ENCODE measurements at places on chromosomes 3 and 15.

- no peak for DNase-seq
These were observed 17.5 kb upstream of the PPIB start for GRCh38 chr15:64180235-64180824.

GRCh38 chr3:12833222-12834161 is 7.9 kb downstream of the RPL32 start:
- DNase-seq = no peak

- no peak for DNase-seq
These were observed 30.1 kb downstream of the FBLN2 start for GRCh38 chr3:13579063-13579462.

GRCh38 chr15:89184357-89184756 is 37.0 kb downstream of the RLBP1 start:
- DNase-seq = no peak

DNA sequence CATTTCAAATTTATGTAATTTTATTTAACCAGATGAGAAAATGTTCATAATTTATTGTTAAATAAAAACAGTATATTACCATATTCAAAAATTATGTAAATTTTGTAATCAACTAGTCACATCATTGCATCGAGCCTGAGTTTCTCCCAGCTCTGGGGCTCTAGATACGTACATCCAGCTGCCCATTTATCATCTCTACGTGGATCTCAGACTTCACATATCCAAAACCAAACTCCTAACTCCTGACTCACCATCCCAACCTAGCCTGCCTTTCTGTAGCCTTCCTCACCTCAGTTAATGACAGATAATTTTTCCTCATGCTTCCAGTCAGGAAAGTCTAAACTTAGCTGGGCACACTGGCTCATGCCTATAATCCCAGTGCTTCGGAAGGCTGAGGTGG is 194.8 kb downstream of the SSR3 start:
- DNase-seq = no peak

GRCh38 chr3:114060906-114061655 is 4.5 kb downstream of the QTRT2 start:
- no peak for DNase-seq

GRCh38 chr3:97187771-97188170 is 373.4 kb downstream of the EPHA6 start:
- DNase-seq = no peak

GRCh38 chr3:44996556-44996969 is 20.5 kb downstream of the EXOSC7 start:
- no peak for DNase-seq

DNA sequence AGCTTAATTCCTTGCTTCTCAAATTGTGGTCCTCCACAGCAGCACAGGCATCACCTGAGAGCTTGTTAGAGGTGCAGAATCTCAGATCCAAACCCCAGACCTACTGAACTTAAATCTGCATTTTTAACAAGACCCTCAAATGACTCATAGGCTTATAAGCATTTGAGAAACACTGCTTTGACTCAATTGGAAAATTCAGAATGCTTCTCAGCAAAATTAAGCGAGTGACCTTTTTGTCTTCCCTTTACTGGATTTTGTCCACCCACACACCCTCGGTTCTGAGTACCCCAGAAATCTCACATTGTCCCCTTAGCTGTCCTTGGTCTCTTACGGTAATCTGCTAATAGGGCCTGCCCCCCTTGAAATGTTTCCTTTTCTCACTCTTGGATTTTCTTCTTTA is 17.9 kb downstream of the CD80 start:
- no peak for DNase-seq

DNA sequence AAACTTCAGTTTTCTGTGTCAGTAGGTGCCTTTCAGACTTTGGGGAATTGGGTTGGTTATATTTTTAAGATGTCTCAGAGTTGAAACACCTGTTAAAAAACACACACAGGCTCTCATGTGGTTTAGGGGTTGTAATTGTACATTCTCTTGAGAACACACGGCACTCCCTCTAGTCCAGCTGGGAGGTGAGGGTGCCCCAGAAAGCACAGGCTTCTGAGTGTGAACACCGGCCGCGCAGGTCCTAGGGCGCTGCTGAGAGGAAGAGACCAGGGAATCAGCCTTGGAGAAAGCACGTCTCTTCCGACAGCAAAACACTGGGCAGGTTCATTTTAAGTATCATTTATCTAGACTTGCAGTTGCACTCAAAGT is 68.0 kb upstream of the RPL35A start:
- DNase-seq = no peak

DNA sequence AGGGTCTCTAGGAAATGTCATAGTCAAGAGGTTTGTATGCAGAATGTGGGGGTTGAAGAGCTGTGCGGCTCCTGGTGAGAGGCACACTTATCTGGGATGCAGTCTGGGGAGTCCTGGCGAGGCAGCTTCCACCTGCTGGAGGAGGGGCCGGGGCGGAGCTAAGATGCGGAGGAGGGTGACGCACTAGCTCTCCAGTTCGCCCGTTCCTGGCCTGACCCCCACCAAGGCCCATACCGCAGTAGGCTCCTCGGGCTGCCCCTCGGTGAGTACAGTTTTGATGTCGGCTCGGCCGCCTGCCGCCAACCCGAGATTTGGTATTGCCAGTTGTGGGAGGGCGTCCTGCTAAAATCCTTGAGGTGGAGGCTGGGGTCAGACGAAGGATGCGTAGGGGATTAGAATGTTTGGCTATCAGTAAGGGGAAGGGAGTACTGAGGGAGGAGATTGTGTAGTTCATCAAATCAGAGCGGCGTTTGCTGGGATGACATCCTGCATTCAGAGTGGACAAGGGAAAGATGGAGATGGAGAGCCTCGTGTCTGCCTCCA is at the start of gene SCG5:
TSS of gene SCG5 (plus strand) at position 194 of the 543 bp plus-strand sequence. CDS start 1,883 bp downstream, outside the sequence.
- no peak for DNase-seq

DNA sequence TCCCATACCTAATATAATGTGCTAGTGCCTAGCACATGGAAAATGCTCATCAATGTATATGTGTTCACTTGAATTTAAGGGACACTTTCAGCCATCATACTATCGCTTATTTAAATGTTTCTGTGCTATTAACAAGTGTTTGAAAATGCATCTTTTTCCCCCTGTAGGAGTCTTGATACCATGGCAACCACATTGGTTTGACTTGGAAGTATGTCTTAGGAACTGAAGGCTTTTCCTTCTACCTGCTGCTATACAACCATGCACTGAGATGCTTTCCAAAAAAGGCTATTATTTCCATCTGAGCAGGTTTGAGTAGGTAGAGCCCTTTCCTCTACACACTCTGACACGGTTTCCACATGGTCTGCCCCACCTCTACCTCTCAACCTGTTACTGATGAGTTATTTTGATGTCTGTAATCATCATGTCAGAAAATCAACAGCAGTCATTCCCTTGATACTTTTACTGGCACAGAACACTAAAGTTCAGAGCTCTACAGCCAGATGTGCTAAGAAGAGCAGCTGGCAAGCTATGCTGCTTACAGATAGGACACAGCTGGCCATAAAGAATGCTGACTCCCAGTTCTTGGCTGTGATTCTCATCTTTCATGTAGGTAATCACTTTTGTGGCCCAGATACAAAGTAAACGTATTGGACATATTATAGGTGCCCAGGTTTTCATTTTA is 59.3 kb downstream of the RYR3 start:
- DNase-seq = no peak

DNA sequence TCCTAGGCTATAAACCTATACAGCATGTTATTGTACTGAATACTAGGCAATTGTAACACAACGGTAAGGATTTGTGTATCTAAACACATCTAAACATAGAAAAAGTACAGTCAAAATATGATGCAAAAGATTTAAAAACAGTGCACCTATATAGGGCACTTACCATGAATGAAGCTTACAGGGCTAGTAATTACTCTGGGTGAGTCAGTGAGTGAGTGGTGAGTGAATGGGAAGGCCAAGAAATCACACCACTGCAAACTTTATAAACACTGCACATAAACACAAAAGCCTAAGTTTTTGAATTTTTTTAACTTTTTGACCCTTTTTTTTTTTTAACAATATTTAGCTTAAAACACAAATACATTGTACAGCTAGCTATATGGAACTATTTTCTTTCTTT is 204.7 kb upstream of the CTNNB1 start:
- no peak for DNase-seq

DNA sequence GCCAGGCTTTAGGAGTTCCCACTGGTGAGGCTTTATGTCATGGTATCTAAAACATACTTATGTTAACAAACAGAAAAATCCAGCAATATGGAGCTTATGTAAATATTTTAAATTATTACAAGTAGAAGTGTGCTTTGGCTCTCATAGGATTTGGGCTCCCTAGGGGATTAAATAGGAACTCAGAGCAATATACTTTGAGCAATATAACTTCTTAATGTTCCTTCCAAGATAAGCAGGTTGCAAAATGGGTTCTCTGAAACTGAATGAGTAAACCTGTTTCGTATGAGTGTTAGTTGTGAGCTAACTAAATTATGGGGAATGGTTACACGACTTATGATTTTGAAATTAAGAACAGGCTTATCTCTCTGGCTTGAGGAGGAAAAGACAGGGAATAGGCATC is 366.1 kb upstream of the ZNF385D start:
- no peak for DNase-seq

DNA sequence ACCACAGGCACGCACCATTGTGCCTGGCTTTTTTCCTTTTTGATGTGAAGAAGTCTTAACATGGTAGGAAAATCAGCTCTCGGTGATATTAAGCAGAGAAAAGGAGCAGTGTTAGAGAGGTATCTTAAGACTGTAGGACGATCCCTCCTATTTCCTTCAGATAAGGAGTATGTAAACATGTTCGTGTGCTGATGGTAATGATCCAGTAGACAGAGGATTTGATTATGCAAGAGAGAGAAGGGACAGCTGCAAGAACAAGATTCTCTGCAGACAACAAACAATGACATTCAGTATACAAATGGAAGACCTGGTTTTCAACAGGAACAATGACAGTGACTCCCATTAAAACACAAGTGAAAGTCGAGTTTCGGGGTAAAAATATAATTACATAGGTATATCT is 95.1 kb upstream of the MELTF start:
- no peak for DNase-seq

DNA sequence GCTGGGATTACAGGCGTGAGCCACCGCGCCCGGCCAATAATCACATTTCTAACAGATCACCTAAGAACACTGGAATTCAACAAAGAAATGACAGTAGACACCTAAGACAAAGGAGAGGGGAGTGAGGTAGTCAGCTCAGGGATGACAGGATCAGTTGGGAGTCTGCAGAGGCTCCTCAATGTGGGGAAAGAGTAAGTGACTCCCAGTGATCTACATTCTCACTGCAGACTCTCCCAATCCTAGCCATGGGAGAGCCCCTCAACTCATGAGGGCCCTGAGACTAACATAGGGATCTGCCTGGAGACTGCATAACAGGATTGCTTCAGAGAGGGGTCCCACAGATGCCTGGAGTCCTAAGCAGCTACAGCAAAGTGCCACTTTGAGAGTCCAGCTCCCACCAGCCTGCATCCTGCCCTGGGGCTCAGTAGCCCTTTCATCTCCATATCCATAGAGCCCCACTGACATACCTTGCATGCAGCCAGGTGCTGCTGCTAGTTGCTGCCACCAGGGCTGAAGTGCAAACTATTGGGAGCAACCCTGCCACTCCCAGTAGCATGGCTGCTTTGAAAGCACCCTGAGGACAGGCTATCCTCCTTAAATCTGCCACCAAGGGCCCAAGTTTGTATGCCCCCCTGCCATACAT is 21.8 kb upstream of the PFN2 start:
- no peak for DNase-seq

GRCh38 chr3:154428286-154429206 is 1.4 kb downstream of the GPR149 start:
- no peak for DNase-seq

GRCh38 chr3:72042397-72043203 is 257.7 kb upstream of the PROK2 start:
- no peak for DNase-seq

GRCh38 chr3:153414982-153415381 is 253.0 kb downstream of the RAP2B start:
- no peak for DNase-seq

GRCh38 chr15:31221936-31222515 is 104.6 kb upstream of the KLF13 start:
- DNase-seq = no peak

- DNase-seq = no peak
These were observed 12.6 kb downstream of the TM6SF1 start for GRCh38 chr15:83119968-83120581.

GRCh38 chr15:78023081-78023665 is 54.3 kb downstream of the TBC1D2B start:
- DNase-seq = no peak

- no peak for DNase-seq
These were observed 186.9 kb upstream of the STAC start for GRCh38 chr3:36193448-36193847.

- DNase-seq = no peak
These were observed 255.7 kb upstream of the GRM7 start for GRCh38 chr3:6605227-6605626.

- no peak for DNase-seq
These were observed 63.9 kb downstream of the TNFAIP8L3 start for GRCh38 chr15:51030649-51031316.

DNA sequence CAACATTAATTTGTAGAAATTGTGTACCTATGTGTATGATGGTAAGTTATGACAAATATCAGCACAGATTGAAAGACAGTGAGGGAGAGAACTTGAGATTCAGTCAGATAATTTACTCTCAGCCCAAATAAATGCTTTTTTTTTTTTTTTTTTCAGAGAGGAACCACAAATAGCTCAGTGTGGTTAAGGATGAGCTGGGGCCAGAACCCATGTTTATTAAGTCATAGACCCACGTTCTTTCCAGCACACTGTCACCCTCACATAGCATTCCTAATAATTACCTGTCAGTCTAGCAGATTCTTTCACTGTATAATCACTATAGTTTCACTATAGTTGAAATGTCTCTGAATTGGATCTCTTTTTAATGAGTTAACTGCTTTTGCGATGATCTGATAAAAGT is 246.1 kb downstream of the ZIC1 start:
- no peak for DNase-seq
